ENCODE measurements at places on chromosomes 5 and 9.

GRCh38 chr9:124046189-124046588, 34.6 kb downstream of the LHX2 start:
- no peak for DNase-seq

DNA sequence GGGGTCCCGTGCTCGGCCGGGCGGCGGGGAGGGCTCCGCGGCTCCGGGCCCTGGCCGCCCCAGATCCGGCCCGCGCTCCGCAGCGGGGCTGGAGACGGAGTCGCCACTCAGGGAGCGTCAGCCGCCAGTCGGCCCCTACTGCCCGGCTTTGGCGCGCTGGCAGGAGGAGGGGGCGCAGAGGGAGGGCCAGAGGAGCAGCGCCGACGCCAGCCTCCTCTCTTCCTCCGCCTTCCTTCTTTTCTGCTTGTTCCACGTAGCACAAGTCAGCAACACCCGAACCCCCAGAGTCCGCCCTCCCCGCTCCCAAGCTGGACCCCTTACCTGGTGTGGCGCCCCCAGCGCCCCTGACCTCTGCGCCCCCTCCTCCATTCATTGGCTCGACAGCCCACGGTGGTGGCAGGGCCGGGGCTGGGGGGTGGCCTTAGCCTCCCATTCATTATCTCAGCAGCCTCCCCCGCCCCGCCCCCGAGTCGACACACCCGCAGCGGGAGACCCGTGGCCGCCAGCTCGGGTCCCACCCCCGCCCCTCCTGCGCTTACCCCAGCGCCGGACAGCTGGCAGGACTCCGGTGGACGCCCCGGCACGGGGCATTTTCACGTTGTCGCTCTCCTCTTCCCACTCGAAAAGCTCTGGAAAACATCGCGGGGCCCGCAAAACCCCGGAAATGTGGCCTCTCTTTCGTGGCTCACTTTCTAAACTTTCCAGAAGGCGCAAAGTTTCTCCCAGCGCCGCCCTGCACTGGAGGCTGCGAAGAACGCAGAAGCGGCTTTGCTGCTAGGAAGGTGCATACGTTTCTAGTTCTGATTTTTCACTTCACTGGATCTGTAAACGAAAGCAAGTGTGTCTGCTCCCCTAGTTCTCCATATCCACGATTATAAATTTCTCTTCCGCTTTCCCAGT, at the start of gene LPAR1:
Gene LPAR1 (minus strand): TSS at position 140 of the 900 bp plus-strand sequence. CDS start 66,353 bp downstream, outside the sequence.
- peak; percentile 12 for DNase-seq

- DNase-seq = peak; percentile 37
Measured at GRCh38 chr5:131536211-131536826, 98.7 kb downstream of the RAPGEF6 start.

GRCh38 chr5:143837306-143837848, 25.4 kb downstream of the HMHB1 start:
- no peak for DNase-seq

DNA sequence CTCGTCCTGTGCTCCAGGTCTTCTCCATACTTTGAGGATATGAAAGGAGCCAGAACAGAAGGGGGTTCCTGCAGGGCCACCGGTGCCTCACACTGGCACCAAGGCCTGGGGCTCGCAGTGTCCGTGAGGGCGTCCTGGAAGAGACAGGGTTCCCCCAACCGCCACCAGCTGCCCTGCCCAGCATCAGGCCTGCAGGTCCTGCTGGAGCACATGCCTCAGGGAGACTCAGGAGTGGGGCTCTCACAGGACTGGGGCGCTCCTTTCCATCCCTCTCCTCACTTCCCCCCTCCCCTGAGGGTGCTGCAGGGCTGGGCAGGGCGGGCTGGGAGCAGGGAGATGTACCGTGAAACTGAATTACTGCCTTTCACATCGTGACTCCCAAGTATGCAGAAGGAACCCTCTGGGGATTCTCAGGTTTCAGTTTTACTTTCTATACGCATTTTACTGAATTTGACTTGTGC, 31.7 kb downstream of the CEP72 start:
- no peak for DNase-seq

- DNase-seq = no peak
Measured at GRCh38 chr9:6549106-6549800, 96.3 kb downstream of the GLDC start.

DNA sequence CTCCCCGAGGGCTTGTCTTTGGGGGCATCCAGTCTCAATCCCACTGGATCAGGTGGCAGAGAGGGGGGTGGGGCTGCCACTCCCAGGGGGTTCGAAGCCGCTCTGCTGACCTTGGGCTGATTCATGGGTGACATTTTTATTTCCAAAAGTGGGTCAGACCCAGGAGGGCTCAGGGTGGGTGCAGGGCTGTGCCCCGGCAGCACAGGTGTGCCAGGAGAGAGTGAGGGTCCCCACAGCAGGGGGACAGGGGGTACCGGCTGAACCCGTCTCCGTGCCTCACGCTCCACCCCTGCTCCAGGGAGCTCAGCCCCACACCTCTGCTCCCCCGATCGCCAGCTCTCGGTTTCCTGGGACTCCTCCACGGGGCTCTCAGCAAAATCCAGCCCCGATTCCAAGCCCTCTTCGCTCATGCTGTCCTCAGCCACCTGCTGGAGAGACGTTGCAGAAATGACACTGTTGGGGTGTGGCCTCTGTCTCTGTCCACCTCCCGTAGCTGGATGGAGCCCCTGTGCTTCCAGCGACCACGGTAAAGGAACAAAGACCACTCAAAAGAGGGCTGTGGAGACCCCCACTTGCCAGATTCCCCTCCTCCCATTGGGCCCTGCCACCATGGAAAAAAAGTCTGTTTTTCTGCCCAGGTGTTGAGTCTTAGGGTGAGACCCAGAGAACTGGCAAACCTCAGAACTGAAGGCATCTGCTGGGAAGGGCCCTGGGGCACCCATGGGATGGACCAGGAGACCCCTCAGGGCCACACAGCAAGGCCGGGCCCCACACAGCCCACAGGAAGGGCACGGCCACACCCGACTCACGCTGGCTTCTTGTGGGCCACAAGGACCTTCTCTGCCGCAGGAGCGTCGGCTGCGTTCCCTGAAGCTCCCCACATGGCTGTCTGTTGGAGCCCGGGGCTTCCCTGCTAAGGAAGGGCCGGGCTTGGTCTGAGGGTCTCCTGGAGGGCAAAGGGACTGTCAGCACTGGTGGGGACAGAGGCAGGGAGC, 10.6 kb upstream of the QSOX2 start:
- peak; percentile 54 for DNase-seq

DNA sequence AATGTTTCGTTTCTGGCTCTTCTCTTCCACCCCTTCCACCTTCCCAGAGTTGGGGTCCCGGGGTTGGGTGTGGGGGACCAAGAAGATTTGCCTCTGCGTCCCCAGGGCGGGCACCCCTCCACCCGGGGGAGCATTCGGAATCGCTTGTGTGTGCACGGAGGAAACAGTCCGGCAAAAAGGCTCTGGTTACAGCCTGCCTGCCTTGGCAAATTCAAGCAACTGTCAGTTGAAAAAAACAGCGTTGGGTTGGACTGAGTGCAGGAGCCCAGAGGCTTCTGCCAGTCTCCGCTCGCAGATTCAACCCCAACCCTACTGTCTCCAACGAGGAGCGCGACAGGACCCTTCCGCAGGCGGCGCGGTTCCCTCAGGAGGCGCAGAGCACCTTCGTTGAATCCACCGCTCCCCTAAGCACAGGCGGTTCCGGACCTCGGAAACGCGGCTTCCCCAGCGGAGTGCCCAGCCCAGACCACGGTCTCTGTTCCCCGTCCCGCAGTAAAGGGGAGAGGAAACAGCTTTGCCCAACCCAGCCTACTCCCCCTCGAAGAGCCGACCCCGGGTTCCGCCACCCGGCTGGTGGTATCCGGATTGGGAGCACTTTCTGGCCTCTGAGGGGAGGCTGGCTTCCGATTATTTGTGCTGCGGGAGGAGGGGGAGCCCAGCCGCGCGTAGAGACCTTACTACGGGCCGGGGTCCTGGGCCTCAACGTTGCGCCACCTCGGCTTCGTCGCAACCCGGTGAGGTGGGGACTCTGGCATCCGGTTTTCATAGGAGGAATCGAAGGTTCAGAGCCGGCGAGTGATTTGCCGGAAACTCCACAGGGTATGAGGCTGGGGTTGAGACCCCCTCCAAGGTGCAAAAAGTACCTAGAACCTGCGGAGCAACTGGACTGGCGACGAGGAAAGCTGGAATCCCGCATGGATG, 9.6 kb downstream of the LHX6 start:
- peak; percentile 47 for DNase-seq

GRCh38 chr5:98631311-98632054, 142.0 kb upstream of the RGMB start:
- DNase-seq = no peak

- no peak for DNase-seq
Measured at GRCh38 chr9:23563517-23563916, 262.5 kb downstream of the ELAVL2 start.

- DNase-seq = peak; percentile 52
Measured at GRCh38 chr5:172679628-172680212, 38.7 kb downstream of the NEURL1B start.

- no peak for DNase-seq
Measured at GRCh38 chr9:106062250-106062649, 367.9 kb downstream of the TMEM38B start.

DNA sequence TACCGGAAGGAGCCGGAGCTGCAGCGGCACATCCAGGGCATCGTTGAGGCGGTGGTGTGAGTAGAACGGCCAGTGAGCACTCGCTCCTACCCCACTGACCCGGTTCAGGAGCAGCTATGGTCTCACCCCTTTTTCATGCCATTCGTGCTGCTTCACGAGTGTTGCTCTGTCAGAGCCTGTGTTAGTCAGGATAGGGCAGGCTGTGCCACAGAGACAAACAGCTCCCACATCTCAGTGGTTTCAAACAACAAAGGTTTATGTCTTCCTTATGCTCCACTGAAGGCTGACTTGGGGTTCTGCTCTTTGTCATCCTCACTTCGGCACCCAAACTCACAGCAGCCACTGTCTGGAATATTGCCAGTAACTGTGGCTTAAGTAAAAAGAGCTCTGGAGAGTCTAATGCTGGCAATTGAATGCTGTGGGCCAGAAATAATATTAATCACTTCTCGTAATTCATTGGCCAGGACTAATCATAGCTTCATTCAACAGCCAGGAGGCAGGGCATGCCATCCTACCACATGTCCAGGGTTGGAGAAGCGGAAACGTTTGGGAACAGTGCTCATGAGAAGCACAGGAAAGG, 28.4 kb downstream of the ARHGEF37 start:
- peak; percentile 55 for DNase-seq

- no peak for DNase-seq
Measured at GRCh38 chr9:89714321-89714720, 109.5 kb downstream of the GADD45G start.

GRCh38 chr9:114504341-114505186, 709 bp downstream of the WHRN start:
- DNase-seq = no peak

- DNase-seq = no peak
Measured at GRCh38 chr5:132209901-132210545, 17.6 kb downstream of the P4HA2 start.

DNA sequence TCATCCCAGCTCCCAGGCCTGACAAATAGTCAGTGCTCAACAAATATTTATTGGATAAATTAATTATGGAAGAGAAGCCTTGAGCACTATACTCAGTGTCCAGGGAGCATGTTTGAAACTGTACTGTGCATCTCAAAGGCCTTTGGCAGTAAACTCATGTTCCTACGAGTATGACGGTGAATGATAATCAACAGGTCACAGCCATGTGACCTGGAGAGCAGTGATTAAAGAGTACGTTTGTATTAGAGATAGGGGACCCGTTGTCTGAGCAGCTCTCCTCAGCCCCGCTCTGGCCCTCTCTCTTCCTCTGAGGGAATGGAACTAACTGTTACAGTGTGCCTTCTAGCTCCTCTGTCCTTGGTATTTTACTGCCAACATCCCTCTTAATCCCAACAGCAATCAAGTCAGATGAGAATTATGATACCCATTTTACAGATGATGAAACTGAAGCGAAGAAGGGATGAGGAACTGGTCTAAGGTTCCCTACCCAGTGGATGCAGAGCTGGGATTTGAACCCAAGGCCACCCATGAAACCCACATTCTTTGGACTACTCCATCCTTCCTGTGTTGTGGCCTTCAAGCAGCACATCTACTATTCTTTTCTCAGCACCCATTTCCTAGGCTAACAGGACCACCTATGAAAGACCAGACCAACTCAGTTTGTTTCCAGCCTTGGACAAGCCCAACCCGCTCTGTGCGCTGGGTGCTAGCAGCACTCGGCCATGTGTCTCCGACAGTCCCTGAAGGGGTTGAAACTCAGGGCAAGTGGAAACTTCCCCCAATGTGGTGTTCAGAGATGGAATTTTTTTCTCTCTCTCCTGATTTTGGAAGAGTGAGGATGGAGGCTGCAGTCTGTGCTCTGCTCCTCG, 34.9 kb downstream of the SPRY4 start:
- no peak for DNase-seq

GRCh38 chr9:84557751-84558150, 111.8 kb upstream of the NTRK2 start:
- no peak for DNase-seq

DNA sequence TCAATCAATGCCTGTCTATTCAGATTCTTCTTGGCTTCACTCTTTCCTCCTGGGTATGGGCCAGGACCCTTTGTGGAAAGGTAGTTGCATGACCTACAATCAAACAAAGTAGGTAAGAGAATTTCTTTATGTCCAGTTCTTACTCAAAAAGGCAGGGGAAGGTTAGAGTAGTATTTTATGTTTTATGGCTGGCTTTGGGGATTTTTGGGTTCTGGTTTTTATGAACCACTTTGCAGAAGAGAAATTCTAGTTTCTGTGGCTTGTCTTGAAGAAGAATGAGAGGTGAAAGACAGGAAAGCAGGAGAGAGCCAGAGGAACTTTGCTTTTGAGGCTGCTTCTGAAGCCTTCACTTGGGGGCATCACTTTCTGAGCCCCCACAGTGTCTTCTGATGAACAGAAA, 14.7 kb upstream of the CRHBP start:
- no peak for DNase-seq

GRCh38 chr5:57575839-57576238, 93.2 kb upstream of the ACTBL2 start:
- DNase-seq = no peak

GRCh38 chr5:160640406-160640805, 211.6 kb downstream of the ATP10B start:
- DNase-seq = peak; percentile 35

DNA sequence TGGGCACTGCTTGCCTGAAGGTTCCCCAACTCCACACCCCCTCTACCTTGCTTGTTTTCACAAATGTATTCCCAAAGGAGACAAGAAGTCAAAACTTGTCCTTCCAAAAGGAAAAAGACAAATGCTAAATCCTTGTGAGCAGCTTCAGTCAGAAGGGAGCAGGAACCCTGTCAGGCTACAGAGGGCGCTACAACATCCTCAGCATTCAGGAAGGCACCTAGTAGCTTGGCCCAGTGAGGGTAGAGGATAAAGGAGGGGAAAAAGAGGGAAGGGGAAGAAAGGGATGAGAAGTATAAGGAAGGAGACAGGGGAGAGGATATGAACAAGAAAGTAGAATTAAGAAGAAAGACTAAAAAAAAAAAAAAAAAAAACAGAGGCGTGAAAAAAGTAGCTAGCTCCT, 97.5 kb downstream of the MLLT3 start:
- no peak for DNase-seq

- DNase-seq = no peak
Measured at GRCh38 chr5:36029914-36030313, 36.8 kb downstream of the UGT3A2 start.

All from hematopoietic multipotent progenitor cell treated with erythropoietin and hydrocortisone succinate and interleukin-3 and kit ligand, for 6 days (in vitro differentiated cells).